ENCODE measurements at places on chromosomes 4 and X. TPM values are rescaled to one million over a fixed set of nuclear protein-coding genes. Genes with fewer than 3 reads are reported as not detected.

- peak; percentile 18 for DNase-seq
These were observed 33.4 kb upstream of the RASGEF1B start for GRCh38 chr4:81505004-81505598.

IL13RA2 gene
- not detected for total RNA-seq

GRCh38 chr4:173051716-173052115 lies 116.9 kb upstream of the GALNT7 start:
- DNase-seq = no peak

ZFX gene
- 50.8 TPM for total RNA-seq

GRCh38 chrX:145923376-145923775 lies 105.7 kb downstream of the SLITRK2 start:
- DNase-seq = no peak

PNMA6A gene
- total RNA-seq = 0.52 TPM
